ENCODE measurements at places on chromosomes 5 and 9.

DNA sequence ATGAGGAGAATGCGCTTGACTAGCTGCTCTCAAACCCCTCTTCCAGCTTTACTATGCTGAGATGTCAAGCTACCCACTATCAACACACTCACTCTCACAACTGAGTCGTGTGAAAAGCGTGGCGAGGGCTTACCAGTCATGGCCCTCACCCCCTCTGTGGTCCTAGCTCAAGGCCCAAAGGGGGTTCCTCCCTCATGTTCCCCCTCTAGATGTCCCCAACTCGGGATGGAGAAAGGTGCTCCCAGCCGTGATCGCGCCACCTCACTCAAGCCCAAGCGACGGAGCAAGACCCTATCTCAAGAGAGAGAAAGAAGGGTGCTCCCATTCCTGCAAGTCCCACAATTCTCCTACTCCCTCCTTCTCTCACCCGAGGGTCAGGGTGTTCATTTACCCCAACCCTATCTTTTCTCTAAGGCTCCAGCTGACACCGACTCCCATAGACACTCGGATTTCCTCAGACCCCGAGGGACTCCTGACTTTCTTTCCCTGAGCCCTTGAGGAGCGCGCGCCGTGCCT lies 559 bp downstream of the SLC38A9 start:
- DNase-seq, result no peak

- no peak for DNase-seq
Measured at GRCh38 chr9:129559506-129559881, 61.4 kb downstream of the C9orf50 start.

GRCh38 chr9:108783326-108783725 lies 72.5 kb downstream of the ACTL7B start:
- no peak for DNase-seq

DNA sequence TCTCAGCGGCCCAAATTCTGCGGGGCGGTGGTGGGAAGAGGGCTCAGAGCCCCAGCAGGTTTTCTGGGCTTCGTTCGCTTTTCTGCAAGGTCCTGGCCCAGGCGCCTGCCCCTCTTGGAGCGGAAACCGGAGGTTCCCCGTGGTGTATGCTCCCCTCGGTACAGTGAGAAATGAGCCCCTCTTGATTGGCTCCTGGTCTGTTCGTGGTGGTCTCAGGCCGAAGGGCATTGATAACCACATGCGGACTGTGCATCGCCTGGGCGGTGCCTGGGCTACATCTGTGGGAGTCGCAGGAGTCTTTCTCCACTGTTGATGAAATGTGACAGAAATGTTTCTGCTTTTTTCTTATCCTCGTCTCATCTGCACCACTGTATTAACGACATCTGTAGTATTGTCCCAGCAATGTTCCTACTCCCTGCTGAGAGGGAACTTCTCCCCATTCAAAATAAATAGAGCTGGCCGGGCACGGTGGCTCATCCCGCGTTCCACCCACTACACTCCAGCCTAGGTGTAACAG lies 682 bp downstream of the MAN1B1 start:
- DNase-seq, result no peak

- DNase-seq, result no peak
Measured at GRCh38 chr9:87547671-87548081, 50.0 kb downstream of the DAPK1 start.
